Stimulated activated CD8-positive, alpha-beta memory T cell treated with anti-CD3 and anti-CD28 coated beads, Interleukin-4, amount 100 ng/mL, for 24 hours (primary cell): ENCODE measurements at places on chromosomes 1 and 21.

DNA sequence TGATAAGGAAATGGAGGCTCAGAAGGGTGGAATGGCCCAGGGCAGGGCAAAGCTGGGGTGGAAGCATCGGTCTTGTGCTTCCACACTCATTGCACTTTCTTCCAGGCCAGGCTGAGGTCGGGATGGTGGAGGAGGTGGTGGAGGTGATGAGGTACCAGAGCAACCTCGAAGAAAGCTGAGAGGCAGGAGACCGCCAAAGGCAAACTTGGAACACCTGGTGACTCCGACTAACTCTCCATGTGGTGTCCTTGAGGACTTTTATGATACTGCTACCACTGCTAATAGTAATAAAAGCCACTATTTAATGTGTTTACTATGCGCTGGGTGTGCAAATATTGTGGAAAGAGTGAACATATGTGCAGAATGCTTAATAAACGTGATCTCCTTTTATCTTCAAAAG, 16.9 kb upstream of the BTG2 start:
- no peak for DNase-seq

- no peak for DNase-seq
Observed at GRCh38 chr1:208251015-208251414, 6.8 kb upstream of the PLXNA2 start.

DNA sequence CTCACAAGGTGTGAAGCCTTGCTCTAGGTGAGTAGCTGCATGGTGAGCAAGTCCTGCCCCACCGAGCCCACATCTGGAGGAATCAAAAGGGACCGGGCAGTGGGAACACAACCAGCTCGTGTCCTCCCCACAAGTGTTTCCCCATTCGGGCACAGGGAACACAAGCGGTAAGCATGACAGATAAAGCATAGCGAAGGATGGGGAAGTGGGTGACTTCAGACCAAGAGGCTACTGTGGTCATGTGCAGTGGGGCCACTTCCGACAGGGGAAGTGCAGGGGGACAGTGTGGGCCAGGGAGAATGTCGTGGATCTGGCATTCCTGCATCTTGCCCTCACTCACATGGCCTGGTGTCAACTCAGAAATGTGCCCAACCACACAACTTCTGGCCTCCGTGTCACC, 306.2 kb downstream of the FAM72C start:
- DNase-seq = no peak

DNA sequence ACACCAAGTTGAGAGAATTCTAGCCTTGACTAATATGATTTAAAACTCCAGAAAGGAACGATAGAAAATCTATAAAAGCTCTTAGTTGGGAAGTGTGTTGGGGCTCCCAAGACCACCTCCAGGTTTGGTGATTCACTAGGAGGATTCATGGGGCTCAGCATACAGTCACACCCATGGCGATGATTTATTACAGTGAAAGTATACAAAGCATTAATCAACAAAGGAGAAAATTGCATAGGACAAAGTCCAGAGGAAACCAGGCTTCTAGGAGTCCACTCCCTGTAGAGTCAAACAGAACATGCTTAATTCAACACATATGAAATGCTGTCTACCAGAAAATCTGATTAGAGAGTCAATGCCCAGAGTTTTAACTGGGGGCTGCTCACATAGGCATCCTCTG, 4.8 kb downstream of the CDCA8 start:
- no peak for DNase-seq

- DNase-seq = no peak
Observed at GRCh38 chr1:2803931-2804627, 2.6 kb upstream of the TTC34 start.

DNA sequence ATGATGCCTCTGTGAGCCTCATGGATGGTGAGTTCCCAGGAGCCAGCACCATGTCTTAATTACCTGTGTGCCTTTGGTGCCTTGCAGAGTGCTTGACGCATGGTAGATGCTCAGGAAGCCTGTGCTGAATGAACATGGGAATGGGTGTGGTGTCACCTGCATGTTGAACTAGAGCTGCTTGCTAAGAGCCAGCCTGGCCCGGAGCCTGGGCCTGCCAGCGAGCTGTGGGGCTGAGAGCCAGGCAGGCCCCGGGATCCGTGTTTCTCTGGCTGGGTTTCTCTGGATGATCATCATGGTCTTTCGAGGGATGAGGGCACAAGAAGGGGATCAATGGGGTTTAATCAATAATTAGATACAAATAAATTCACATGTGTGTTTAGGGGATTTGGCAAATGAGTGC, 6.7 kb upstream of the TEX35 start:
- no peak for DNase-seq

- no peak for DNase-seq
Observed at GRCh38 chr1:36055706-36056105, 28.2 kb upstream of the TEKT2 start.

DNA sequence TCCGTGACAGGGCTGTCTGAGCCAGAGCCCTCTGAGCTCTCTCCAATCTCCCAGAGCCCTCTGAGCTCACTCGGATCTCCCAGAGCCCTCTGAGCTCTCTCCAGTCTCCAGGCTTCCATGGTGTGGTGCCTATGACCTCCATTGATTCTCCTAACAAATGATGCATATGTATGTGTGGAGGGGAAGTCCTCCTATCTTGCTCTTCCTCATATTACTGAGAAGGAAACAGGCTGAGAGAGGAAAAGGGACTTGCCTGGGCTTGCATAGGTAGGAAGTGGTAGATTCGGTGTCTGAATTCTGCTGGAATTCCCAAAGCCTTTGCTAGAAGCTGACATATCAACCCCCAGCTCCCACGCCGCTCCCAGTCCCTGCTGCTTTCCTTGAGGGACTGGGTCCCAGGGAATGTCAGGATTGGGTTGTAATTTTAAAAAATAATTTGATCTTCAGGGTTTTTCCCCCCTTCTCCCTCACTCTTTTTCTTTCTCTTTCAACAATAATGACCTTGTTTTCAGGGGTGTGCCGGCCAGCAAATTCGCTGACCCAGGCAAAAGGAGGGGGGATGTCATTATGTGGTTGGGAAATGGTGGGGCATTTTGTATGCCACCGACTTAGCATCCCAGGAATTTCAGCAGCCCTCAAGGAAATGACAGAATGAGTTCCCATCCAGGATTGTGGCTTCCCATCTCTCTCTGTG, 42.3 kb upstream of the RUNX3 start:
- DNase-seq = no peak
